ENCODE measurements at places on chromosomes 3 and 15.

DNA sequence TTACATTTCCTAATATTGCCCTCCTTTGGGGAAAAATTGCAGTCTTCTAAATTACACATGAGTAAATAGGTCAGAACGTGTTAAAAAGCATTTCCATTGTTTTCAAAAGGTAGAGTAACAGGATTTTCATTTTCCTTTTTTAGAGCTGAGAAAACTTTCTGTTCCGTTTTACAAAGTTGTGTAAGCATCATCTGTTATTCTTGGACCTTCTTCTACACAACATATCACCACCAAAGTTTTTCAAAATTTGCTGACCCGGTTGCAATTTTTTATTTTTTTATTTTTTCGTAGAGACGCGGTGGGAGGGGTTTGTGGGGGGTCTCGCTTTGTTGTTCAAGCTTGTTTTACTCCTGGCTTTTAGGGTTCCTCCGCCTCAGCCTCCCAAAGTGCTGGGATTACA is 1.1 kb downstream of the CCDC39 start:
- DNase-seq = no peak

DNA sequence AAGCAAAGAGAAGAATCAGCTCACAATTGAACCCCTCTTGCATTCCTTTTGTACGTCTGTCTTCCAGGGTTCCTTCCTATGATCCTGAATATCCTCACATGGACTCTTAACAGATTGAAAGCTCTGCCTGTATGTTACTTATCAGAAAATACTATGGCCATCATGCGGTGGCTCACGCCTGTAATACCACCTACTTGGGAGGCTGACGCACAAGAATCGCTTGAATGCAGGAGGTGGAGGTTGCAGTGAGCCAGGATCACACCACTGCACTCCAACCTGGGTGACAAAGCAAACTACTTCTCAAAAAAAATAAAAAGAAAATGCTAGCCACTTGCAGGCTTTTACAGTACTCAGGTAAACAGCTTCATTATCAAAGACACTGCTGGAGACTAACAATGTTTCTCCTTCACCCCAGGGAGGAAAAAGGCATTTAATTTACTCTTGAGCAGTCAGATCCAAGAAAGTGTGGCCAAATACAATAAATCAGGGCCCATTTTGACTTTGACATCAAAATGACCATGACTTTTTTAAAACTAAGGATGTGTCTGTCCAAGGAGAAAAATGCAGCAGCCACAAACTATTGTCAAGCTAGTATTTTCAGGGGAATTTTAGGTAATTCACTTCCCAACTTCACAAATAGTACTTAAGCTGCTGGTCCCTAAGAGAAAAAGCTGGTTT is 27.3 kb downstream of the NPTN start:
- DNase-seq = no peak

GRCh38 chr3:124829819-124830554 is 57.2 kb downstream of the ITGB5 start:
- DNase-seq = no peak

GRCh38 chr3:149487598-149488197 is 13.2 kb downstream of the TM4SF4 start:
- no peak for DNase-seq

DNA sequence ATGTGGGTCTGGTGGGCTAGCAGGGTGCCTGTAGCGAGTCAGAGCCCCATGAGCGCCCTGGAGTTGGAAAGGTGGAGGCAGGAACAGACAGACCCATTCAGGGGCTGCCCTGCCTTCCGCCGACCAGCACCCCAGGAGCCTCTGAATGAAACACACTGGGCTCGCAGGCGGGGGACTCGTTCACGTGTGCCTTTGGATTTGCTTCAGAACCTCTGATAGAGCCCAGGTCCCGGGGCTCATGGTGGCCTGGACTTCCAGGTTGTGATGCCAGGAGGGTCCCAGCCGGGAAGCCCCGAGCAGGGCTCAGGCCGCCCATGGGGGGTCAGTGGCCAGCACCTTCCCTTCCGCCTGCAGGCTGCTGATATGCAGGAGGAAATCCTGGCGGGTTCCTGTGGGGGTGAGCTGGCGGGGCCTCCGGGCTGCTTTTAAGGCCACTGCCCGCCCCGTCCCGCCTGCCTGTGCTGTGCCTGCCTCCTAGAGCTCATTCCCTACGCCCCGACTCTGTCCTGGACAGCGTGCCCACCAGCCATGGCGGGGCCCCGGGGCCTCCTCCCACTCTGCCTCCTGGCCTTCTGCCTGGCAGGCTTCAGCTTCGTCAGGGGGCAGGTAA is at the start of gene STAB1:
Gene STAB1 (plus strand): TSS at position 453 of the 610 bp plus-strand sequence. CDS start 76 bp downstream, at position 529.
- DNase-seq = no peak

DNA sequence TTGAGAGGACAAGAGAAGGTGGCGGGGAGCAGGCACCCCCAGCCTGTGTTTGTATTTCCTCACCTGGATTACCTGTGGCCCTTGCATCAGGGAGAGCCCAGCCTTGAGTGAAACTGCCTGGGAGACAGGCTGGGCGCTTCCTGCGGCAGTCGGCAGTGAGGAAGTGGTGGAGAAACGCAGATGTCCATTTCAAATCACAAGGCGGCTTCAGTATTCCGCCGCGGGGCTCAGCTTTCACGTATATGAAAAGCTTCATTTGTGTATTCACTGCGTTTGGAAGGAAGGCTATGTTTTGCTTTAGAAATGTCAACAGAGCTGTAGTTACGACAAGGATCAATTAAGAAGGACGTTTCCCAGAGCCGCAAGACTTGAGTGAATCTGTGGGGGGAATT is 167.4 kb upstream of the CTDSPL start:
- DNase-seq = no peak

- no peak for DNase-seq
Observed at GRCh38 chr15:74962219-74962618, 5.6 kb upstream of the RPP25 start.

DNA sequence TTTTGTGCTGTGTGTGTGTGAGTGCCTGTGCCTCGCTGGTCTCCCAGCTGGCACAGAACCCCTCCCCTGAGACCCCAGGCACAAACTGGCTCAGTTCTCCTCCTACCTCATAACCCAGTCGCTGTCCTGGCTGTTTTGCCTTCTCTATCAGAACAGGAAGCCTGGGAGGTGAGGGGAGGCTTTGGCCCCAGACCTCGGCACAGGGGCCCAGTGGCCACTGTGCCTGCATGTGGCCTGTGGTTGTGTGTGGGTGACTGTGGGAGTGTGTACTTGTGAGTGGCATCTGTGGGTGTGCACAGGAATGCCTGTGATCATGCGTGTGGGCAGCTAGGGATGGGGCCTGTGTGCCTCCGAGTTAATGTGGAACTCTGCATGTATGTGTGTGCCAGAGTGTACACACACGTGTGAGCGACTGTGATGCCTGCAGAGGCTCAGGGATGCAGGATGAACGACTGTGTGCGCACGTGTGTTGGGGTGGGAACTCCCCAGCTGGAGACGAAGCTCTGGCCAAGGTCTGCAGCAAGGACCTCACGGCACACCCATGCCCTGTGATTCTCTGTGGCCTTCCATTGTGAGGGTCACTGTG is 32.3 kb downstream of the PSTPIP1 start:
- DNase-seq = no peak

GRCh38 chr3:141834292-141834691 is 42.2 kb upstream of the ATP1B3 start:
- DNase-seq = no peak

GRCh38 chr15:66802025-66803001 is 100.3 kb downstream of the SMAD6 start:
- DNase-seq = no peak

DNA sequence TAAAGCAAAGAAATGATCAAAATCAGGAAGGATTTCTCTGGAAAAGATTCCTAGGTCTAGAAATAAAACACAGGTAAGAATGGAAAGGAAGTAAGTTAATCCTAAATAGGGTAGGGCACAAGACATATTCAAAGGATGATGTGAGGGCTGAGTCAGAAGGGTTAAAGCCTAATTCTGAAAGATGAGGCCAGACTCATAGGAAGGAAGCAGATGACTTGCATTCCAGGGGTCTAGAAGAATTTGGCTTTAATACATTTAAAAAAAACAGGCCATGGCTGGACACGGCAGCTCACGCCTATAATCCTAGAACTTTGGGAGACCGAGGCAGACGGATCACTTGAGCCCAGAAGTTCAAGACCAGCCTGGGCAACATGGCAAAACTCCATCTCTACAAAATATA is 3.2 kb downstream of the SSR3 start:
- no peak for DNase-seq

DNA sequence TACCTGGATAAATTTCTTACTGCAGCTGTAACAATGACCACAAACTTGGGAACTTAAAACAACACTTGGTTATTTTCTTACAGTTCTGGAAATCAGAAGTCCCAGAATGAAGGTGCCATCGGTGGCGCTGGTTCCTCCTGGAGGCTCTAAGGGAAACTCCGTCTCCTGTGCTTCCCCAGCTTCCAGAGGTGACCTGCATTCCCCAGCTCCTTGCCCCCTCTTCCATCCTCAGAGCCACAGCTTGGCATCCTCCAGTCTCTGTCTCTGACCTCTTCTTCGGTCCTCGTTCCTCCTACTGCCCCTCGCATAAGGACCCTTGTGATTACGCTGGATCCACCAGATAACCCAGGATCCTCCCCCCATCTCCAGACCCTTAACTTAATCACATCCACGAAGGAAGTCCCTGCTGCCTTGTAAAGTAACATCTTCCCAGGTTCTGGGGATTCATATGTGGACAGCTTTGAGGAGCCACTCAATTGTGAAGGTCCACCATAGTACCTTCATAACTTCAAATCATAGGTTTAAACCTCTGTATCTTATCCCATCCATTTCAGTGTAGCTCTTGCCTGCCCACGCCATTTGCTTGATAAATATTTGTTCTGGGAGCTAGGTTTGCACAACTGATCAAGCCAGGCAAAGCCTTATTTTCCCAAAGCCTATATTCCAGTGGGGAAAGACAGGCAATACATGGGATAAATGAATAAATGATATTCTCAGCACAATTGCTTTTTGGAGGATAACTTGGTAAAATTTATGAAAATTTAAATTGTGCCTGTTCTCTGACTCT is 34.8 kb downstream of the KLF15 start:
- no peak for DNase-seq

DNA sequence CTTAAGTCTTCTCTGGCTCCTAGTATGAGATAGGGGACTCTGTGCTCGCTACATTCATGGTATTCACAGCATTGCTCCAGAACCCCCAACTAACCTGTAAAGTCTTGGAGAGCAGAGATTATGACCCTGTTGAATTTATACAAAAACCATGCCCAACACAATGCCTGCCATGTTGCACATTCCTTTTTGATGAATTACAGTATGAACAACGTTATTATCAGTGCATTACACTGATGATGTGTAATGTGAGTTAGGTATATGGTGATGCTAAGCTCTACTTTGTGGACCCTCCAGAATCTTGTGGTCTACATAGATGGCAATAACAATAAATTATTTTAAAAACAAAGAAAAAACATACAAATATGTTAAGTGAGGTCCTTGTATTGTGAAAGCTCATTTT is 64.3 kb downstream of the EOMES start:
- no peak for DNase-seq

GRCh38 chr15:65610871-65611718 is at the start of gene INTS14:
TSS of gene INTS14 (minus strand) at chr15:65611131. CDS start at chr15:65607380, 3,751 bp downstream.
- DNase-seq = peak; percentile 96

GRCh38 chr3:73924048-73924447 is 299.3 kb upstream of the PDZRN3 start:
- no peak for DNase-seq

GRCh38 chr3:172259726-172260248 is 188.5 kb downstream of the GHSR start:
- DNase-seq = no peak

DNA sequence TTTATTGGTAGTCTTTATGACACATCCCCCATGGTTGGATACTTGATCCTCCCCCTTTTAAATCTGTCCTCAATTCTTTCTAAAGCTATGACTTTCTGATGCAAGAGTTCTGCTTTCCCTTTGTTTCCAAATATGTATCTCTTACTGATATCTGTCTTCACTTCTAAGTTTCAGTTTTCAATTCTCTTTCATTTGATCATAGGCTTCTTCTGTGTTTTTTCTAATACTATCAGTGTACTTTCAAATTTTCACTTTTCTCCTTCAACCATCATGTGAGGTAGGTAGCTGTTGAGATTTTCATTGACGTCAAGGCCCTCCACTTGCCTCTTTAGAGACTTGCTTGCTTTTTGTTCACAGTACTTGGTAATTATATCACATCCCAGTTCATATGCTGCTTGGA is 436.5 kb downstream of the CNTN4 start:
- DNase-seq = no peak

DNA sequence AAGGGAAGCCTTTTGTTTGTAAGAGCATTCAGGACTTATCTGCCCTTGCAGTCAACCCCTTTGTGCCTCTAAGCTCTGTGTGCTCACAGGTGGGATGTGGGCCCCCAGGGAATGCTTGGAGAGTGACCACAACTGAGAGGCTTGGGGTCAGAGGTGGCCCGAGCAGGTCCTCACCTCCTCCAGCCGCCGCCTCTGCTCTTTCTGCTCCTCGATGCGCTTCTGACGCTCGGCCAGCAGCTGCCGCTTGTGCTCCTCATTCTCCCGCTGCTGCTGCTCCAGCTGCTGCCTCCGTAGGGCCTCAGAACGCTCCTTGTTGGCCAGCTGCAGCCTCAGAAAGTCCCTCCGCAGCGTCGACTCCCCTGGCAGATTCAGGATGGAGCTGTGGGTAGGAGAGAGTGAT is 130.8 kb upstream of the SLC2A2 start:
- no peak for DNase-seq

DNA sequence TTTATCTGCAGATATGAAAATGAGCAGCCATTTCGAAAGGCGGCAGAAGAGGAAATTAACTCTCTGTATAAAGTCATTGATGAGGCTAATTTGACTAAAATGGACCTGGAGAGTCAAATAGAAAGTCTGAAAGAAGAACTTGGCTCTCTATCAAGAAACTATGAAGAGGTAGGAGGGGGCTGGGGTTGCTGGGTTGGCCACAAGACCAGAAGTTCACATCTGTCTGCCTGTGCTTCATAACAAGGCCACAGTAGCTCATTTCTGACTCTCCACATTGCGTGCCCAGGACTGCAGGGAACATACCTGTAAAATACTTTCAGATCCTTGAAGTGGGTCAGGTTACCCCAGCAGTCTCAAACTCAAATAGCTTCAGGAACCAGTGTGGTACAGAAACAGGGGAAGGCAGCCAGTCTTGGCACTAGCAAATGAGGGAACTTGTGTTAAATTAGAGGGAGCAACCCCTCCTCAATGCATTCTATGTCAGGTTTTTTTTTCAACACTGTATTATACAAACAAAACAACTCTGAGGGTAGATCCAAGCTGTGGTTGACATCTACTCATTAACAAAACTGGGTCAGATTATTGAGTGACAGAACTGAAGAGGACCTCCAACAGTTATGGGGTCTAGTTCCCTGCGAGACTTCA is 48.7 kb downstream of the BFSP2 start:
- peak; percentile 16 for DNase-seq
